ENCODE measurements at places on chromosomes 2 and 18.

DNA sequence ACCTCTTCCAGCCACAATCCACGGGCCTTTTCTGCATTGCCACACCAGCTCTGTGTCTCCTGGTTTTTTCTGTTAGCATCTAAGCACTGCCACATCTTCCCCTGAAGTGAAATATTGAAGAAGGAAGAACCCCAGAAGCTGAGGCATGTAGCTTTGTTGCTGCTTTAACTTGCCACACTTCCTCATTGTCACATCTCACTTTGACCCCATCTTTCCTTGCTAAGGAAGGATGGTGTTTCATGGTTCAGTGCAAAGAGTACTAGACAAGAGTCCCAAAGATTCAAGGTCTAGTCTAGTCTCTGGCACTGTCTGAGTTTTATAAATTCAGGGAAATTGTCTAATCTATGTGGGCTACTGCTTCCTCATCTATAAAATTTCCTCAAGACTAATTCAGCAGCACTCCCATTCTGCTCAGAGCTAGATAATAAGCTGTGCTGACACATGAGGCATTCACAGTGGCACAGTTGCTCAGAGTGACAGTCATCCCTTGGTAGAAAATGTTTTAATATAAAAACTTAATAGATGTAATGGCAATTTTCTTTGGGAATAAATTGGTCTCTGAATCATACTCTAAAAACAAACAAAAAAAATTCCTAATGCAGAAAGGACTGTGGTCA, 483.0 kb upstream of the ID2 start:
- DNase-seq: no peak

DNA sequence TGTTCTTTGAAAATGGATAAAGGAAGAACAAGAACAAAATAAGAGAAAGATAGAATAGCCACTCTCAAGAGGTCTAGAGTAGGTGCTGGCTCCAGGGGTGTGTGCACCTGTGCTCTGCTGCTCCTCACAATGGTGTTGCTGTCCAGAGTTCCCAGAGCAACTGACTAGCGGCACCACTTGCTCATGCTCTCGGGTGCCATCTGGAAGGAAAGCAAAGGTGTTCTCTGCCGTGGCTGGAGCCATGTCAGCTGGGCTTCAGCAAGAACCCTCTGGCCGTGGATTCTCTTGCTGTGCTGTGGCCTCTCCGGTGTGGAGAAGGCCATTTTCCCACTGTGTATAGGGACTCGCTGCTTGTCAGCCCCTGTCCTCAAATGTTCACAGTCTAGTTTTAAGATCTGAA, 114.6 kb upstream of the TEX51 start:
- DNase-seq: no peak

GRCh38 chr2:69043736-69044400, 30.9 kb downstream of the ANTXR1 start:
- DNase-seq: no peak

DNA sequence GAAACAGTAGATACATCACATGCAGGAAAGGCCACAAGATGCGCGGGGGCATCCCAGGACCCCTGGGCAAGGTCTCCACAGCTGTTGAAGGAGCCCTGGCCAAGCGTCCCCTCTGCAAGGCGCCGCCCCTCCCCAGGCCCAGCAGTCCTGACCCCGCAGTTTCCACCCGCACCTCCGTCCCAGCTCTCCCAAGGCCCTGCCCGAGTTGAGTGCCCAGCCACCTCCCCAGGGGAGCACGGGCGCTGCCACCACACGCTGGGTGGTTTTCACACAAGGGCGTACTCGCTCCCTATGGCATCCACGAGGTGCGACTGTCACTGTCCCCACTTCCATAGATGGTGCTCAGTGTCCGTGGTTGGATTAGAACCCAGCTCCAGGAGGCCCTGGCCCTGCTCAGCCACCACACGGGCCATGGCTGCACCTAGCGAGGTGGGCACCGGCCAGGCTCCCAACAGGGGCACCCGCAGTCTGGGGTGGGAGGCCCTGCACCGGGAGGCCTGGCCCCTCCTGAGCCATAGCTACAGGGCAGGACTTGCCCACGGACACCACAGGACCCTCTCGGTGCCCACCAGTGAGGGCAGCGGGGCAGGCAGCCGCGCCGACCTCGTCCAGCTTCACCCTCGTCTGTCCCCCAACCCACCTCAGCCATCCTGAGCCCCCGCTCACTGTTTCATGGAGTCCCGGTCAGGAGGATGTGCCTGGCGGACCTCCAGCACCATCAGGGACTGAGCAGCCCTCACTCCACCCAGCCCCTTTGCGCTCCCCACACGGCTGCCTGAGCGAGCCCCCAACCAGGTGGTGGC, 36.0 kb downstream of the KIF1A start:
- DNase-seq: no peak

GRCh38 chr2:118669654-118670053, 177.8 kb downstream of the EN1 start:
- DNase-seq: no peak

GRCh38 chr2:214628091-214628490, 181.4 kb downstream of the BARD1 start:
- no peak for DNase-seq

Data from activated CD8-positive, alpha-beta memory T cell treated with anti-CD3 and anti-CD28 coated beads for 4 hours (primary cell).